WERI-Rb-1 (cell line): ENCODE measurements at places on chromosomes 4 and X.

GRCh38 chrX:13699183-13699826 lies 10.4 kb downstream of the RAB9A start:
- no peak for DNase-seq

- no peak for DNase-seq
Observed at GRCh38 chr4:573122-573892, 2.8 kb downstream of the TMEM271 start.

DNA sequence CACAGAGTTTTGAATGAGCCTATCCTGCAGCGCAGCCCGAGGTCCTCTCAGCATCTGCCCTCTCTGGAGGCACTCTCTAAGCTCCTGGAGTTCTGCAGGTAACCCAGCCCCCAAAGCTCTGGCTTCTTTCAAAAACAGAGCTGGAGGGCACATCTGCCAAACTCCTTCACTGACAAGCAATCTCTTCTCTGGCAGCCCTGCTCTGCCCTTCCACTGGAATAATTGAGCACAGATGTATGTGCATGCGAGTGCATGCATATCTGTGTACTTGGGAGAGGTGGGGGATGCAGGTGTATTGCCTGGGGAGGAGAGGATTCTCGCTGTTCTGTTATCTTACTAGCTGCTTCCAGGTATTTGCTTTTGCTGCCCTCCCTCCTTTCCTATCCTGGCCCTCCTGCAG lies 22.2 kb upstream of the PLP1 start:
- no peak for DNase-seq

GRCh38 chr4:27828843-27829242 lies 968.2 kb downstream of the STIM2 start:
- no peak for DNase-seq

DNA sequence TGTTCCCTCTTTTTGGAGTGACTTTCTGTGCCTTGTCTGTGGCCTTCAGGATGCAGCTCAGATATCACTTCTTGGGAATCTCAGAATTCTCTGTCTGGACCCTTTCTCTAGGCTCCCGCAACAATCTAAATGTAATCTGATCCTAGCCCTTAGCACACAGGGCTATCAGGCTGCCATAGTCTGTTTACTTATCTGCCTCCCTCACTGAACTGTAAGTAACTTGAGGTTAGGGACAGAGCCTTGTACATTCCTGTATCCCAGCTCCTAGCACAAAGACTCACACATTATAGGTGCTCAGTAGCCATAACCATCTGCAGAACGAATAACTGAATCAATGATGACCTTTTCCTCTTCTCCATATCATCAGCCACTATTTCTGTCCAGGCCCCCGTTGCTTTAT lies 69.5 kb downstream of the RTL9 start:
- DNase-seq = no peak

- no peak for DNase-seq
Observed at GRCh38 chrX:92247076-92247475, 467.9 kb downstream of the PCDH11X start.

GRCh38 chr4:109327641-109328040 lies 25.2 kb upstream of the COL25A1 start:
- no peak for DNase-seq

- no peak for DNase-seq
Observed at GRCh38 chr4:14853176-14853943, 148.9 kb upstream of the CPEB2 start.

GRCh38 chrX:41499195-41499594 lies 52.1 kb downstream of the NYX start:
- DNase-seq = no peak

- DNase-seq = no peak
Observed at GRCh38 chr4:25590171-25590570, 65.5 kb upstream of the SLC34A2 start.

GRCh38 chr4:113541933-113542332 lies 219.6 kb downstream of the CAMK2D start:
- no peak for DNase-seq

DNA sequence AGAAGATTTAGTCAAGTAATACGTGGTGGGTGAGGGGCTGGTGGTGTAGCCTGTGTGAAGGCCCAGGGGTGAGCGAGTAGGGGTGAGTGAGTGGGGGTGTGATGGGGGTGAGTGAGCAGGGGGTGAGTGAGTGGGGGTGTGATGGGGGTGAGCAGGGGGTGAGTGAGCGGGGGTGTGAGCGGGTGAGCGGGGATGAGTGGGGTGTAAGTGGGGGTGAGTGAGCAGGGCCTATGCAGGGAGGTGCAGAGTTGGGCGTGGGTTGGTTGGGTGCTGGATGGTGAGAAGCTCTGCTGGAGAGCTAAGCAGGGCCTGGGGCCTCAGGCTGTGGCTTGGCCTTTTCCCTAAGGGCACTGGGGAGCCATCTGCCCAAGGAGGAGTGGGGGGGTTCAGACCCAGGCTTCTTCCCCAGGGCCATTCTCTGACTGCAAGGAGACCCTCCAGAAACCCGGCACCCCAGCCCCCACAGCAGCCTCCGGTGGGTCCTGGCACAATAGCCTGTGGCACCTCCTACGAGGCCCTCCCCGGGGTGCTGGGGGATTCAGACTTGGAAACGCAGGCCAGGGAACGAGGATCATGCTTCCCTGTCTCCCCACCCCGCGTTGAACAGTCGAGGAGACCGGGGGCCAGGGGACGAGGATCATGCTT lies 30.4 kb downstream of the SH3TC1 start:
- DNase-seq = no peak
